ENCODE measurements at places on chromosomes 5 and 9.

DNA sequence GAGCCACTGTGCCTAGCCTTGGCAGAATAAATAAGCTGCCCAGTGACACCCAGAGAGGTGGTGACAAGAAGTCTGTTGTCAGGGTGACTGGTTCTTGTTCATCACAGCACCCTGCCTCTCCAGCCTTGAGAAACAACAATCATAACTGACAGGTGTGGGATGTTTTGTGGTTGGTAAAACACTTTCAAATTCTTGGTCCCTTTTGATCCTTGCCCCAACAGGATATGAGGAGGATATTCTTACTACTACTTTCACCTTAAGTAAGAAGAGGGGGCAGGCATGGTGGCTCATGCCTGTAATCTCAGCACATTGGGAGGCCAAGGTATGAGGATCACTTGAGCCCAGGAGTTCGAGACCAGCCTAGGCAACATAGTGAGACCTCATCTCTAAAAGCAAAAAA is 14.2 kb upstream of the FRRS1L start:
- peak; percentile 21 for DNase-seq

- no peak for DNase-seq
These were observed 374.0 kb downstream of the NFIB start for GRCh38 chr9:13939701-13940490.

GRCh38 chr9:101993771-101994170 is 255.3 kb upstream of the GRIN3A start:
- no peak for DNase-seq

DNA sequence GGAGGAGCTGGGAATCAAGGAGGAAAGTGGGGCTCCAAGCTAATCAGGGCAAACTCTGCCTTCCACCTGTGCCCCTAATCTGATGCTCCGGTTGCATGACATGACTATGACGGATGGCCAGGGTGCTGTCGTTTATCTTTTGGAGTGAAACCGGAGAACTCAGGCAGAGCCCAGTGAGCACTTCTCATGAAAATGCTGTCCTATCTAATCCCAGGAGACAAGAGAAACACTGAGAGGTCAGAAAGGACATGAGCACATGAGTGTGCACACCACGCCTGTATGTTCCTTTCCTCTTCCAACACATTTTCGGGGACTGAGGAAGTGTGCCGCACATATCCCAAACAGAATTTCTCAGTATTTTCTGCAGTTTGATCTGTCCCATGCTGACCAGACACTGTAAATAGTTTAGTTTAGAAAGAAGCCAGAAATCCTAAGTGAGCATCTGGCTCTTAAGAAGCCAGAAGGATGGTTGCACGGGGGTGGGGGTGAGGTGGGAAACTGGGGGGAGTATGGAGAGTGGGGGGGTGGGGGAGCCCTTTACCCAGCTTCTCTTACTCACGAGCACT is 217.1 kb downstream of the TSSK1B start:
- no peak for DNase-seq

- DNase-seq: no peak
These were observed 195.3 kb downstream of the CACNA1B start for GRCh38 chr9:138072897-138073296.

- no peak for DNase-seq
These were observed 138.1 kb upstream of the PIK3R1 start for GRCh38 chr5:68077349-68077894.

DNA sequence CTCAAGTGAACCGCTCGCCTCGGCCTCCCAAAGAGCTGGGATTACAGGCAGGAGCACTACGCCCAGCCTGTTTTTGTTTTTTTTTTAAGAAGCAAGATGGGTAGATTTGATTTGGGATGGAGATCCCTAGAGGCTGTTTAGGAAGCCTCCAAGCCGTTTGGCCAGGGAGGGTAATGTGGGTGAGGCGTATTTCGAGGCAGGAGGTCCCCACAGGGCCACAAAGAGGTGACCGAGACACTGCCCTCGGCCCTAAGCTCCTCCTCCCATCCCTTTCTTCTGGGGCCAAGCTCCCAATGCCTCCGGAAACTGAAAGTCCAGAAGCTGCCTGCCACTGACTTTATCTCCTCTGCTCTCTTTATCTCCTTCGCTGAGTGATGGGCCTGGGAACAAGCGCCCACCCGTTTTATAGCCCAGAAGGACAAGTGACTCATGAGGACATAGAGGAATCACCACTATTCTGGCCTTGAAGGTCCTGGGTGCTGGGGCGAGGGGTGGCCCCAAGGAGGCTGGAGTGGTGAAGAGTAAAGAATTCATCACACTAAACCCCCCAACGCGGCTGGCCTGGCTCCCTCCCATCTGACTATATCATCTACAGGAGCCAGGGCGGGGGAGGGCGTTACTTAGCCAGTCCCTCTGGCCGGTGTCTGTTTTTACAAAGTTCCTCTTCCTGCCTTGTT is 2.0 kb upstream of the RALGDS start:
- no peak for DNase-seq

DNA sequence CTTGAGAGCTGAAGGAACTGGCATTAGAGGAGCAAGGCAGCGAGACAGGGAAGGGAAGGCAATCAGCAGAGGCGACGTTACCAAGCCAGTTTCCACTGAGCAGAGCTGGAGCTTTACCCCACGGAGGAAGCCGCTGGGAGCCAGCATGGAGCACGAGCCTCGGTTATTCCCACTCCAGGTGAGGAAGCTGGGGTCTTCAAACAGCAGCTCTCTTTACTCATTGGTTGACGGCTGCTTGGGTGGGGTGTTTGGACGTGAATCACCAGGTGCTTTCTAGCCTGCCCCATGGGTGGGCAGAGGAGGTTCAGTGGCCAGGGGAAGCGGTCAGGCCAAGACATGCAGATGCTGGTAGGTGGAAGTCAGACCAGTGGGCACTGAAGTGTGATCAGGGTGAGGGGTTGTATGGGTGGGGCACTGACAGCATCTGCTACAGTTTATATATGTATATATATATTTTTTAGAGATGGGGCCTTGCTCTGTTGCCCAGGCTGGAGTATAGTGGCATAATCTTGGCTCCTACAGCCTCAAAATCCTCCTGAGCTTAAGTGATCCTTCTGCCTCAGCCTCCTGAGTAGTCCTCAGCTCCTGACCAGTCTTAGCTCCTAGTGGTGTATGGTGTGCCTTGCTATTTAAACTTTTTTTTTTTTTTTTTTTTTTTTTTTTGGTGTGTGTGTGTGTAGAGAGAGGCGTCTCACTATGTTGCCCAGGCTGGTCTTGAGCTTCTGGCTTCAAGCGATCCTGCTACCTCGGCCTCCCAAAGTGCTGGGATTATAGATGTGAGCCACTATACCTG is 12.4 kb downstream of the SNX30 start:
- no peak for DNase-seq

DNA sequence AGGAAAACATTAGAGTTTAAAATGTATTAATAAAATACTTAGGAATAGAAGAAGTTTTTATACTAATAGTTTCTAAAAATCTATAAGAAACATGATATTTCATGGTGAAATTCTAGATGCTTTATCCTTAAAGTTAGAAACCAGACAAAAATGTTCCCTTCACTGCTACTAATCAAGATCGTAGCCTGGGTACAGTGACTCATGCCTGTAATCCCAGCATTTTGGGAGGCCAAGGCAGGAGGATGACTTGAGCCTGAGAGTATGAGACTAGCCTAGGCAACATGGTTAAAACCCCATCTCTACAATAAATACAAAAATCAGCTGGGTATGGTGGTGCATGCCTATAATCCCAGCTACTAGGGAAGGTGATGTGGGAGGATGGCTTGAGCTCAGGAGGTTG is 30.4 kb upstream of the KLF9 start:
- no peak for DNase-seq

GRCh38 chr9:77922591-77922990 is 109.0 kb downstream of the GNAQ start:
- no peak for DNase-seq

GRCh38 chr9:123389698-123390097 is 33.7 kb downstream of the CRB2 start:
- no peak for DNase-seq

DNA sequence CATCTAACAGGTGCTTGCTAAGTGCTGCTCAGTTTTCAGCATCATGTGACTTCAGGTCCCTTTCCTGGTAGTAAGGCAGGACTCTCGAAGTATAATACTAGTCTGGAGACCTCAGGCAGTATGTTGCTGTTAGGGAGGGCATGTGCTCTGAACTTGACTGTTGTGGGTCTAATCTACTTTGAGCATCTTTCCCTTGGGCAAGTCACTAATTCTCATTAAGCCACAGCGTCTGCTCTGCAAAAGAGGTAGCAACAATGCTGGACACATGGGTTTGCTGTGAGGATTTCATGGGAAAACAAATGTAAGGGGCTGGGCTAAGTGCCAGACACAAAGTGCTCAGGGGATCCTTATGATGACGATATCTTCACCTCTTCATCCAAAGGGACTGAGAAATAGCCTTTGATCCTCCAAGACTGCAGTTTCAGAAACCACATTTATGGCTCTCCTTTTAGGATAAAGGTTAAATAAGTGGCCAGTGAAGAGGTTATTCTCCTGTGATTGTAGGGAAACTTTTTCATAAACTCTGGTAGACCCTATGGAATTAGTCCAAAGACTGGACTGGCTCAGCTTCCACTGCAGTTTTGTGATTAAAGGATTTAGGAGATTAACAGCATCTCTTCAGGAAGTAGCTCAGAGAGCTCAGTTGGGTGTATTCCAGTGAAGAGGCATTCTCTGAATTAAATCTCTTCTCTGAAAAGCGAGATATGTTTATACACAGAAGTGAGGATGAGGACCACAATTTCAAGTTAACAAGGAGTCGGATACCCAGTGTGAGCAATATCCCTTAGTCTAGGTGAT is 216.6 kb downstream of the SGCD start:
- DNase-seq: no peak

- DNase-seq: no peak
These were observed 112.2 kb upstream of the SHB start for GRCh38 chr9:38181232-38181631.

- DNase-seq: no peak
These were observed at the start of gene CCDC187 for GRCh38 chr9:136303825-136304416. Gene CCDC187 (minus strand): TSS chr9:136304094. CDS start chr9:136303830, 264 bp downstream.

DNA sequence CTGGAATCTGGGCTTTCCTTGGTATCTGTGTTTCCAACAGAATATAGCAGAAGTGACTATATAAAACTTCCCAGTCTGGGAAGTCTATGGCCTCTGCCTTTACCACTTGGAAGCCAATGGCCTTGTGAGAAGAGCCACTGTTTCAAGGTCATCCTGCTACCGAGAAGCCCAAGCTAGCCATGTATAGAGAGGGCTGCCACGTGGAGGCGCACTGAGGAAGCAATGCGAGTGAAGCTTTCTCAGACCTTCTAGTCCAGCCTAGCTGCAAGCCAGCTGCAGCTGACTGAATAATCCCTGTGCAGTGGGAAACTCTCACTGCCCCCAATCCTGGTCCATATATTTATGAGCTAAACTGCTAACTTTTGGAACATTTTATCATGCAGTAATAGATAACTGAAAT is 661.8 kb upstream of the RIOK2 start:
- DNase-seq: no peak

DNA sequence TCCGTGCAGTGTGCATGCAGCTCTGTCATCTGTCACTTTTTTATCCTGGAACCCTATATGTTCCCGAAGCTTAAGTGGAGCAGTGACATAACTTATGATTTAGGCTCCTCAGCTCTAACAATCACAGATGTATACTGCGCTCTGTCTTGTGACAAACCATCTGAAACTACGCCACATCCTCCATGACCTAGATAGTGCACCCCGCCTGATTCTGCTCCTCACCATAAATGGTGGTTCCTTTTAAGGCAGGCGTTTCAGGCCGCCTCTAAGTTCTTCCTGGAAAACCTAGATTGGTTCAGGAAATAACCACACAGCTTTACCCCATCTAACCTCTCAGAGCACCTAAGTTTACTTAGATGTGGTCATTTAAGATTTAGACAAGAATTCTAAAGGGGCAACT is 372.0 kb downstream of the CDH10 start:
- DNase-seq: peak; percentile 12

GRCh38 chr9:130268521-130269211 is 3.1 kb downstream of the HMCN2 start:
- DNase-seq: no peak

DNA sequence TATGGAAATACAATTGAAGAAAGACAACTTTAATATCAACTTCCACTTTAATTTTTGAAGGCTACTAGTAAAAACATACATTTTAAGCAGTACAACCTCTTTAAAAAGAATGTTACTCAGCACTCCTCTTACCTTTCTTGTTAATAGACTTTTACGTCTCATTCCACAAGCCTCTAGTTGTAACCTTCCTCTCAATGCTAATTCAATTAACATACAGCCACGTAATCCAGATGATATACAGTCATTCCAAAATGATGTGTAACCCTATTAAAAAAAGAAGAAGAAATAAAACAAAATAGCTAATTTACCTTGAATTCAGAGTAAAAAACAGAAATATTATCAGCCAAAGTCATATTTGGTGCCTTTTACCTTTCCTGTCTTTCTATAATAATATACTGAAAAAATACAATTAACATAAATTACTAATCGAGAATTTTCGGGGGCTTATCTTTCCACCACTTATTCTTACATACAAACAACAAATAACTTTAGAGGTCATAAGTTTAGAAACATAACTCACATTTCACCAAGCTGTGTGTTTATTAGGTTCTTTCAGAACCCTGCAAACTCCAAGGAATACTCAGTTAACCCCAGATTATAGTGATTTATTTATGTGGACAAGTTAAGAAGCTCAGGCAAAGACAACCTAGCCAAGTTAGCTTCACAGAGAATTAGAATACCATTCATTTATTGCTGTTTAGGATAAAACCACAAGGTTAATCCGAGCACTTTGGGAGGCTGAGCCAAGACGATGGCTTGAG is 30.3 kb downstream of the GOLPH3 start:
- DNase-seq: no peak

- DNase-seq: peak; percentile 28
These were observed 22.2 kb downstream of the TNFSF8 start for GRCh38 chr9:114908104-114908622.

GRCh38 chr9:567747-568305 is 273.7 kb upstream of the DMRT1 start:
- no peak for DNase-seq

- no peak for DNase-seq
These were observed 929.9 kb downstream of the TLE4 start for GRCh38 chr9:80501635-80502034.

GRCh38 chr5:32778403-32778802 is 67.3 kb downstream of the NPR3 start:
- no peak for DNase-seq

GRCh38 chr5:36561601-36562000 is 44.8 kb upstream of the SLC1A3 start:
- DNase-seq: no peak

DNA sequence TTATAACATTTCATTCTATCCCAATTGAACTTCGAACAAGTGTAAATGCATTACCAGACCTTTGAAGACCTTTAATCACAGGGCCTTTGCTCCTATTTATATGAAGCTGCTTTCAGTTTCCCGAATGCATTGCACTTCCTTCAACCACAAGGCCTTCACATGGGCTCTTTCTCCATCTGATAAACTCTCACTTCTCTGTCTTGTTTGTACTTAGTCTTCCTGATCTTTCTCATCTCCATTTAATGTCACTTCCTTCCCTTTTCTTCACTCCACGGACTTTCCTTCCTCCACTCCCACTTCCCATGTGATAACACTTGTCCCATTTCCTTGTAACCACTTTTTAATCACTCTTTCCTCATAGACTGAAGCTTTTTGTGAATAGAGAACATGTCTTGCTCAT is 74.3 kb upstream of the TNC start:
- DNase-seq: no peak

GRCh38 chr9:94908583-94909249 is 182.2 kb downstream of the AOPEP start:
- DNase-seq: no peak

Data from CD4-positive, alpha-beta T cell treated with Interleukin-10 for 1 hour (primary cell).